ENCODE measurements at places on chromosomes 6 and 20.

DNA sequence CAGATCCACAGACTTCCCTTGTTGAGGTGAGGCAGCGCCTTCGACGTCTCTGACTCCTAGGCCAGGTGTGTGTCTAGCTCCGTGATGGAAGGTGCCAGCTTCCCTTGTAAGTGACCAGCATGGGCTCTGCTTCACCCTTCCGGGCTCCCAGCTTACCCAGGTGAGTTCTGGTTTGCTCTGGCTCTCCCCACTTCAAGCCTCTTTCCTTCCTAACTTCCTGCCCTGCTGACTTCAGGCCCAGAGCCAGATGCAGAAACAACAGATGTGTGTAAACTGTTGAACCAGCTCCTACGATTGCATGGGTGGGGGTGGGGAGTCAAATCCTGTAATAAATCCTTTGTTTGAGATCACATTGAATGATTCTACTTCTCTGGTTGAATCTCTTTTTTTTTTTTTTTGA, 51.6 kb upstream of the BMP6 start:
- no peak for DNase-seq

GRCh38 chr6:14734052-14734415, 511.8 kb upstream of the JARID2 start:
- no peak for DNase-seq

GRCh38 chr6:169980826-169981450, 229.5 kb downstream of the ERMARD start:
- DNase-seq = no peak

- DNase-seq = no peak
Measured at GRCh38 chr20:61628901-61629601, 377.0 kb downstream of the CDH4 start.

- no peak for DNase-seq
Measured at GRCh38 chr20:57473246-57474048, 51.5 kb downstream of the CTCFL start.

DNA sequence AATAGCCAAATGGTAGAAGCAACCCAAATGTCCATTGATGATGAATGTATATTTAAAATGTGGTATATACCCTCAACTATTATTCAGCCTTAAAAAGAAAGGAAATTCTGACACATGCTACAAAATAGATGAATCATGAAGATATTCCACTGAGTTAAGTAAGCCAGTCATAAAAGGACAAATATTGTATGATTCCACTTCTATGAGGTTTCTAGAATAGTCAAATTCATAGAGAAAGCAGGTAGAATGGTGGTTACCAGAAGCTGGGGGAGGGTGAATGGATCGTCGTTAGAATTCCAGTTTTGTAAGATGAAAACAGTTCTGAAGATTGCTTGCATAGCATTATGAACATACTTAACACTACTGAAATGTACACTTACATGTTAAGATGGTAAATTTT, 214.3 kb upstream of the MYLIP start:
- DNase-seq = no peak

DNA sequence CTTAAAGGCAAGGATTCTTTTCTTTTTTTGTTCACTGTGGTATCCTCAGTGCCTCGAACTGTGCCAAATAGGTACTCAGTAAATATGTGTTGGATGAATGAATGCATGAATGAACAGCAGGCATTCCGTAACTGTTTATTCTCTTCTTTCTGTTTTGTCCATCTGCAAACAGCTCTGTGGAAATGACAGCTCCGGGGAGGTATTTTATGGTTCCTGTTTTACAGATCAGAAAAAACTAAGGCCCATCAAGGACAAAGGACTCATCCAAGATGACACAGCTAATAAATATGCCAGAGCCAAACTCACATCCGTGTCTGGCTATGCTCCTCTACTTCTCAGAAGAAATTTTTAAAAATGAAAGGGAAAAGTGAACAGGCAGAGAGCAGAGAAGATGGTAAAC, 21.0 kb downstream of the JPH2 start:
- no peak for DNase-seq

All from C1 segment of cervical spinal cord (tissue), 14 donors.